ENCODE measurements at places on chromosomes 7 and 10.
A peak's percentile ranks its signal among the peaks of the same experiment; 100 is the strongest.

DNA sequence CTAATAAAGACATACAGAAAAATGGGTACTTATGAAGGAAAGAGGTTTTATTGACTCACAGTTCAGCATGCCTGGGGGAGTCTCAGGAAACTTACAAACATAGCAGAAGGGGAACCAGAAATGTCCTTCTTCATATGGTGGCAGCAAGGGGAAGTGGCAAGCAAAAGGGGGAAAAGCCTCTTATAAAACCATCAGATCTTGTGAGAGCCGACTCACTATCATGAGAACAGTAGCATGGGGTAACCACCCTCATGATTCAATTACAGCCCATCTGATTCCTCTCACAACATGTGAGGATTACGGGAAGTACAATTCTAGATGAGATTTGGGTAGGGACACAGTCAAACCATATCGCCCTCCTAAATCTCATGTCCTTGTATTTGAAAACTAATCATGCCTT is 1305.4 kb upstream of the SORCS1 start:
- DNase-seq: no peak

GRCh38 chr7:21261627-21262594 is 166.0 kb upstream of the SP4 start:
- peak; percentile 17 for DNase-seq

DNA sequence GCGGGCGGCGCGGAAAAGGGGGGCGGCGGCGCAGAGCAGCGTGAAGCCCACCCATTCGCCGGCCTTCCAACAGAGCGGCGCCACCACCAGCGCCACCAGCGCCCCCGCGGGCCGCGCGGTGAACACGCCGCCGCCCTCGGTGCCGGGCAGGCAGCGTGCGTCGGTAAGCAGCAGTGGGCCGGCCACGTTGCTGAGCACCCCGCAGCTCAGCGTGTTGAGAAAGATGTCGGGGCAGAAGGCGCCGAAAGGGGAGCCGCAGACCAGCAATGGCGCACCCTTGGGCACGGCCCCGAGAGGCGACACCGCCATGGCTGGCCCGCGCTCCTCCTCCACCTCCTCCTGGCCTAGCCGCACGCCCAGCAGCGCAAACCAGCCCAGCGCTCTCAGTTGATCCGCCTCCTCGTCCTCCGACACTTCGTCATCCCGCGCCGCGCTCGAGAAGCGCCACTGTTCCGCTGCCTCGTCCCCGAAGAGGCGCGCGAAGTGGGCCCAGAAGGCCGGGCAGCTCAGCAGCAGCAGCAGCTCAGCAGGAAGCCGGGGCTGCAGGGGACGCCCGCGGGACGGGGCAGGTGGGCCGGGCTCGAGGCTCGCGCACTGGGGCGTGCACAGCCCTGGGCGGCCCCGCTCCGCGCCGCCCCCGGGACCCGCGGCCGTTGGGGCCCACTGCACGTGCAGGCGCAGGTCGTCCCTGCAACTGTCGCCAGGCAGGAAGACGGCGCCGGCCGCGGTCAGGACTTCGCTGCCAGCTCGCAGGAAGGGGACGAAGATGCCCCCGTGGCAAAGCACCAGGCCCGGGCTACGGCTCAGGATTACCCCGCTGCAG is 623 bp downstream of the TYSND1 start:
- DNase-seq: peak; percentile 61

GRCh38 chr10:70131560-70131937 is 1.1 kb downstream of the AIFM2 start:
- no peak for DNase-seq

GRCh38 chr10:43000651-43001426 is 76.0 kb upstream of the RET start:
- DNase-seq: no peak

- no peak for DNase-seq
These were observed 523.5 kb downstream of the PARD3 start for GRCh38 chr10:34291466-34292193.

- no peak for DNase-seq
These were observed 188.1 kb downstream of the TCF7L2 start for GRCh38 chr10:113137941-113138685.

DNA sequence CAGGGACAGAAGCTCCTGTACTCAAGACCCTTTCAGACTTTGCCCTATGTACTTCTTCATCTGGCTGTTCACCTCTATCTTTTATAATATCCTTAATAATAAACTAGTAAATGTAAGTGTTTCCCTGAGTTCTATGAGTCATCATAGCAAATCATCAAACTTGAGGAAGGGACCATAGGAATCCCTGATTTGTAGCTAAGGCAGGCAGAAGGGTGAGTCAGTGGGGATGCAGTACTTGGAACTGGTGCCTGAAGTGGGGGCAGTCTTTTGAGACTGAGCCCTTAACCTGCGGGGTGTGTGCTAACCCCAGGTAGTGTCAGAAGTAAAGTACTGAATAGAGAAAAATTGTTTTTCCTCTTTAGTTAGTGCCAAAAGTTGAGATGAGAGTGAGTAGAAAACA is 6.2 kb upstream of the TMEM243 start:
- DNase-seq: no peak

DNA sequence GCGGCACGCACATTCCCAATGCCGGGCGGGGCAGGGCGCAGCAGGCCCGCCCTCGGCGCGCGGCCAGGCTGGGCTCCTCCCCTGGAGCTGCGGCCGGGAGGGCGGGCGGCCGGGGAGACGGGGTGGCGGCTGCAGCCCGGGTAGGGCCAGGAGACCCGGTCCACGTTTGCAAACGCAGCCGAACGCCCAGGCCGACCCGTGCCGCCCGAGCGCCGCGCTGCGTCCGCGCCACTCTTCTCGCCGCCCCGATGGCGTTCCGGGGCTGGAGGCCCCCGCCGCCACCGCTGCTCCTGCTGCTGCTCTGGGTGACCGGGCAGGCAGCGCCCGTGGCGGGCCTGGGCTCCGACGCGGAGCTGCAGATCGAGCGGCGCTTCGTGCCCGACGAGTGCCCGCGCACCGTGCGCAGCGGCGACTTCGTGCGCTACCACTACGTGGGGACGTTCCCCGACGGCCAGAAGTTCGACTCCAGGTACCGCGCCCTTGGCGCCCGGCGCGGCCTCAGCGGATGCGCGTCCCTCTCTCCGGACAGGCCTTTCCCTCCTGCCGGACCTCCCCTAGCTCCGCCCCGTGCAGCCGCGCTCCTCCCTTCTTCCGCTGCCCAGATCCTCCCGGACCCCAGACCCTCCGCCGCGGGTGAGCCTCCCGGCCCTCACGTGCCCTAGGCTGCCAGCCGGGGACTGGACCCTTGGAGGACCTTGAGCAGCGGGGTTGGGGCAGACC is at the start of gene FKBP9:
TSS of gene FKBP9 (plus strand) at position 115 of the 720 bp plus-strand sequence. CDS start at position 249, 134 bp downstream.
- DNase-seq: peak; percentile 97

GRCh38 chr7:106493041-106493731 is 167.8 kb downstream of the CCDC71L start:
- peak; percentile 3 for DNase-seq

GRCh38 chr7:2037301-2037807 is 195.4 kb downstream of the MAD1L1 start:
- no peak for DNase-seq

GRCh38 chr10:73997461-73997786 is 492 bp upstream of the VCL start:
- no peak for DNase-seq

DNA sequence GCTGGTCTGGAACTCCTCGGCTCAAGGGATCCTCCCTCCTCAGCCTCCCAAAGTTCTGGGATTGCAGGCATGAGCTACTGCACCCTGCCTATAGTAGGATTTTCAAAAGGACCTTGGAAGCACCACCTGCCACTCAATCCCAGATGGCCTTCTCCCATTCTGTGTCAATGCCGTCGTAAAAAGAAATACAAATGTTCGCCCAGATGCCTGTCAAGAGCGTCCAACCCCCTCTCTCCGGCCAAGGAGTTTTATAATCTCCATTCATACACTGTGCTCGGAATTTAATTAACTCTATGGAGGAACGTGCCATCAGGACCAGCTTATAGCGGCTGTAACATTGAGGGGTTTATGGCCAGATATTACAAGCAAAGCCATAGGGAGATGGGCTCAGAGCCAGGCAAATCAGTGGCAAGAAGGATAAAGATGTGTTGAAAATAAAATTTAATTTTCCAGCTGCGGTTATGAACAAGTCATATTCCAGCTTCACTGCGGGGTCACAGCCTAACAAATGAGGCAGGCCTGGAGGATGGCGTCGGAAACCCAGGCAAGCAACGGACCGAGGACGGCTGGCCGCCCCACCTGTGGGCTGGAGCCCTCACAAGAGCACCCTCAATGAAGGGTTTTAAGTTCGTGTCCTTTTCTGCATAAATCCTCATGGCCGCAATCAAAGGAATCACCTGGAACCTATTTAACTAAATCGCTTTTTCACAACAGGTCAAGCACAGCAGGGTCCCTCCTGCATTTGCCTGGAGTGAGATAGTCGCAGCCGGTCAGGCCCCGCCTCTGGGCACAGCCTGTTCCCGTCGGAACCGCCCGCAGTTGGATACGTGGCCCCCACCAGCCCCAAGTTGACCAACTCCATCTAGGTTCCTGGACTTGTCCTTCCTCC is 374.5 kb upstream of the FOXK1 start:
- no peak for DNase-seq

DNA sequence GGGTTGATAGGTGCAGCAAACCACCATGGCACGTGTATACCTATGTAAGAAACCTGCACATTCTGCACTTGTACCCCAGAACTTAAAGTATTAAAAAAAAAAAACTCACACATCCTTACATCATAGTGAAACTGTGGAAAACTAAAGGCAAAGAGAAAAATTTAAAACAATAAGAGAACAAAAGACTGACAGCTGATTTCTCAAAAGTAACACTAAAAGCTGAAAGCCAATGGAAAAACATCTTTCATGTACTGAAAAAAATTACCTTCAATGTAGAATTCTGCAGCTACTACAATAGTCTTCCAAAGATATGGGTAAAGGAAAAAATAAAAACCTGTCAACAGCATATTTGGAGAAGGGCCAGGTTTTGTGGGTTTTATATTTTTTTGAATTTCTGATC is 729.1 kb upstream of the NRP1 start:
- no peak for DNase-seq

GRCh38 chr7:54259185-54259584 is 283.0 kb upstream of the VSTM2A start:
- no peak for DNase-seq

GRCh38 chr10:73647211-73647874 is 6.1 kb upstream of the MYOZ1 start:
- DNase-seq: no peak

DNA sequence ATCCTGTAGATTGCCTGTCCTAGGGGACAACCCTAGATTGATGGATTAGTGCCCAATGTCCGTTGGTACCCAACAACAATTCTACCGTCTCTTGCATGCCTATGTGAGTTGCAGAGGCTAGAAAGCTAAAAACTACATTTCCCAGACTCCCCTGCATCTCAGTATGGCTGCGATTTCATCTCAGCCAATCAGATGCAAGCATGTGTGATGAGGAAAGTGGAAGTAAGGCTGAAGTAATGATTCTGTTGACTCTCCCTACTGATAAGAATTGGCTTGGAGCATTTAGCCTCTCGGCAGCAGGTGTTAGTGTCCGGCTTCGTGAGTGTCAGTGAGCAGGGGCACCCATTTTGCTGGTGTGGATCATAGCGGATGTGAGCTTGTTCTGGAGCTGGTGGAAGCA is 171.9 kb downstream of the FGFR2 start:
- DNase-seq: peak; percentile 63

DNA sequence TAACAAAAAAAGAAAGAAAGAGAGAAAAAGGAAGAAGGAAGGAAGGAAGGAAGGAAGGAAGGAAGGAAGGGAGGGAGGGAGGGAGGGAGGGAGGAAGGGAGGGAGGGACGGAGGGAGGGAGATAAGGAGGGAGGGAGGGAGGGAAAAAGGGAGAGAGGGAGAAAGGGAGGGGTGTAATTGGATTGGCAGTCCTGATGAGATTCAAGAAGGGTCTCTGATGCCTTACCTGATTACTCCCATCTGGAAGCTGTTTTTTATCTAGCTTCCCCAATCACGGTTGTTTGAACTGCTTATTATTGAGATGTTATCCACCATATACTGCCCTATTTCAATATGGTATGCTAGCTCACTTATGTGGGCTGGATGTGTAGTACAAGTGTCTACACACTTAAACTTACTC is 27.3 kb downstream of the GNG11 start:
- no peak for DNase-seq

DNA sequence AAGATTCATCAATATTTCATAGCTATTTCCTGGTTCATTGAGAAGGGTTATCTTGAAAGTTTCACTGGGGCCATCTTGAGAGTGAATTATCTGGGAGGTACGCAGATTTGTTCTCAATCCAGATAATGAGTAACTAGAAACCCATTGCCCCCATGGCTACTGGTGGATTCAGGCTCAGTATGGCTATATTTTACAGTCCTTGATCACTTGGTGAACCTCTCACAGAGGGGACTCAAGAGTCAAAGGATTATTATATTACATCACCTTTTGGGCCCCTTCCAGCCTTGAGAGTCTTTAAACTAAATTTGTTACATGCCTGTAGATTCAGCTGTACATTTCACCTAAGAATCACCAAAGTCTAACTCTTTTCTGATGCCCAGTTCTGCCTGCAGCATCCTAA is 11.6 kb downstream of the NKX2-3 start:
- no peak for DNase-seq

- no peak for DNase-seq
These were observed 28.2 kb downstream of the GNA12 start for GRCh38 chr7:2815875-2816245.

- no peak for DNase-seq
These were observed 92.4 kb downstream of the CTTNBP2 start for GRCh38 chr7:117780832-117781231.

- no peak for DNase-seq
These were observed 6.0 kb downstream of the WIPF3 start for GRCh38 chr7:29812185-29812876.

DNA sequence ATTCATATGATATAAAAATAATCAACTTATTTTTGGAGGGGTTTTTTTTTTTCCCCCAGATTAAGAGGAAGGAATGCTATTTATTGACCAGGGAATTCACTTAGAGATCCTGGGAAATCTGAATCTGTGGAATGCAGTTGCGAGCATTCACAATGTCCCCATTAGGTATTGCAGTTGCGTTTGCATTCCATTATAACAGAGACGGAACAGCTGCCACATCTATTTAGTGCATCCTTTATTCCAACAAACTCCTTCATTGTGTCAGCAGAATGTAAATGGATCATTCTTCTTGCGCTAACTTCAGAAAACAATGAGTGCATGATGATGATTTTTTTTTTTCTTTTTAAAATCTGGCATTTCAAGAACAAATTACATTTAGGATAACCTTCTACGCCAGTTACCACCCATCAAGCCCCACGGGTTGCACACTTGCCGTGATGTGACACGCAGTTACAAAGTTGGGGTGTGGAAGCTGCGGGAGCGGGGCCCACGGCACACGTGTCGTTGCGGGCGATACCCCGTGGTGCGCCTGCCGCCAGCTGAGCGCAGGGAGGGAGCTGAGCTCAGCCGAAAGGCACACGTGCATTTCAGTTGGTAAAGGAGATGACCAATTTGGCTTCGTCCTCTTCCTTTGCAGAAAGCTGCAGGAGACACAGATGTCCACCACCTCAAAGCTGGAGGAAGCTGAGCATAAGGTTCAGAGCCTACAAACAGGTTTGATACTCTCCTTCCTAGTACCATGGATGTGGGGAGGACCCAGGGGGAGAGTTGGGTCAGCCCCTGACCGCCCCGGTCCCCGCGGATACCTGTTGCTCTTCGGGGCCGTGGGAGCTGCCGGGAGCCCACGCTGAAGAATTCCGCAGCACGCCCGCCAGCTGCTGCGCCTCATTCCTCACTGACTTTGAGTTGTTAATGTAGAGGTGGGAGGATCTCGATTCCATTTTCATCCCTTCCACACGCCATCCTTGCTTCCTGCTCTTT is 175.3 kb upstream of the SH2B2 start:
- no peak for DNase-seq

Measured in T47D (cell line).